ENCODE measurements at places on chromosomes 16 and 17.

DNA sequence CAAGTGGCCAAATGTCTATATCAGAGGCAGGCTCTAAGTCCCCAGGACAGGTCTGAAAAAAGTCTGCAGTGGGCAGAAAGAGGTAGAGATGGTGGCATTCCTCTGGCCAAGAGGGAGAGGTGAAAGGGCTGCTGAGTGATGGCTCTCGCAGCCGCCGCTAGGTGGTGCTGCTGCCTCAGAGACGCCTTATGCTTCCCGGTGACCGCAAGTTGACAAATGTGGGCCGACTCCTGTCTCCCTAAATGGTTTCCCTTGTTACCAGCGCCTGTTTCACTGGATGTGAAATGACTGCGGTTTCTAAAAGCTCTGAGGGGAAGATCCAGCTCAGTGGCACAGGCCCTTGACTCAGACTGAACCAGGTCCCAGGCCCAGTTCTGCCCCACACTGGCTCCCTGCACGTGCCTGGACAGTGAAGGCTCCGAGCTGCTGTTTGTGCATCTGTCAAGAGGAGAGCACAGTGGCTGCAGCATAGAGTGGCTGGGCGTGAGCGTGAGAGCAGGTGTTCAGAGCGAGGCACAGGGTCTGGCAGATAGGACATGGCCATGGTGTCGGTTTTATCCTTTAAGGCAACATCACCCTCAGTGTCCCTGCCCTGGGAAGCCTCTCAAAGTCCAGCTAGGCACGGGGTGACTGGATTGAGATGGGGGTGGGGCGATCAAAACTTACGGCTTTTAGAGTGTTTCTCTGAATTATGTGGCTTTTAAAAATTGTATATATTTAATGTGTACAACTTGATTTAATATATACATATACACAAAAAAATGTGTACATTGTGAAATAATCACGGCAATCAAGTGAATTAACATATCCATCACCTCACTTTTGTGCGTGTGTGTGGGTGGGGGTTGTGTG, 19.9 kb downstream of the CLEC16A start:
- DNase-seq = peak; percentile 76

GRCh38 chr16:59909262-59909661, 1175.1 kb upstream of the GOT2 start:
- no peak for DNase-seq

- no peak for DNase-seq
These were observed 15.3 kb upstream of the HEXD start for GRCh38 chr17:82402865-82403264.

DNA sequence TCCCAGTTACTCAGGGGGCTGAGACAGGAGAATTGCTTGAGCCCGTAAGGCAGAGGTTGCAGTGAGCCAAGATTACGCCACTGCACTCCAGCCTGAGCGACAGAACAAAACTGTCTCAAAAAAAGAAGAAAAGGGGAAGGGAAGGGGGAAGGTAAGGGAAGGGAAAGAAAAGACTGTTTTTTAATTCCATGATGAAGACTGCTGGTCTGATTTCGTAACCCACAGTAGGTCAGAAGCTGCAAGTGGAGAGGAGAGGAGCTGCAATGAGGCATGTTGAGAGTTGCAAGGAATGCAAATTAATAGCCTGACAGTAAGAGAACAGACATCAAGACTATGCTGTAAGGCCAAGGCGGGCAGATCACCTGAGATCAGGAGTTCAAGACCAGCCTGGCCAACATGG, 33.3 kb downstream of the HELZ start:
- DNase-seq = no peak

DNA sequence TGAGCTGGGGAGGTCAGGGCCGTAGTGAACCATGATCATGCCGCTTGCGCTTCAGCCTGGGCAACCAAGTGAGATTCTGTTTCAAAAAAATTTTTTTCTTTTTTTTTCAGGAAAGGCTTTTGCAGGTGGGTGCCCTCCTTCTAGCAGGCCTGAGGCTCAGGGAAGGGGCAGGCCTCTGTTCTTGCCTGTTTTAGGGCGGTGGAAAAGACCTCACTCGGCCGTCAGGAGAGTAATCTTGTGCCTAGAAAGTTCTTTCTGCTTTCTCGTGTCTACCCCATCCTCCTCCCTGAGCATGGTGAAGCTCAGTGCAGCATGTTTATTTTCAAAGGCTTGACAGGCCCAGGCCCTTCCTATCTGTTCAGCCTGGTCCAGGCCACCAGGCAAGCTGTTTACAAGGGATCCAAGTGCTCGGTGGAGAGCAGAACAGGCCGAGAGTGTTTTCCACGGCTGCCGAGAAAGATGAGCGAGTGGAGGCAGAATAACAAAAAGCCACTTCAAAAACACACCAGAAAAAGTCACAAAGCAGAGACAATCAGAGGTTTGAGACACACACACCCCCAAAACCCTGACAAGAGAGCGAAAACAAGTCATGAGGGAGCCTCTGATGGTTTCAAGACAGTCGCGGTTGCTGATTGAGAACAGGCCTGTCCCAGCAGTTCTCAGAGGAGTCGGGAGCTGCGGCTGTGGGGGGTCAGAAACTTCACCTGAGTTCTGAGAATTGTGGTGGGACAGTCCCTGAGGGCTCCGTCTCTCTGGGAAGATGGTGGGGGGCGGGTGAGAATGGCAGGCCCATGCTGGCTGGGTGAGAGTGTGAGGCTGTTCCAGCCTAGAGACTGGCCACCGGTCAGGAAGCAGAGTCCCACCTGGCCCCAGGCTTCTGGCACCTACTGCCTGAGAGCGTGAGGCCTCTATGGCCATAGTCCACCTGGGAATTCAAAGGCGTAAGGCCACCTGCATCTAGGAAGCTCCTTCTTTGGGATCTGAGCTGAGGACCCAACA, 37.5 kb upstream of the CCR7 start:
- peak; percentile 60 for DNase-seq

DNA sequence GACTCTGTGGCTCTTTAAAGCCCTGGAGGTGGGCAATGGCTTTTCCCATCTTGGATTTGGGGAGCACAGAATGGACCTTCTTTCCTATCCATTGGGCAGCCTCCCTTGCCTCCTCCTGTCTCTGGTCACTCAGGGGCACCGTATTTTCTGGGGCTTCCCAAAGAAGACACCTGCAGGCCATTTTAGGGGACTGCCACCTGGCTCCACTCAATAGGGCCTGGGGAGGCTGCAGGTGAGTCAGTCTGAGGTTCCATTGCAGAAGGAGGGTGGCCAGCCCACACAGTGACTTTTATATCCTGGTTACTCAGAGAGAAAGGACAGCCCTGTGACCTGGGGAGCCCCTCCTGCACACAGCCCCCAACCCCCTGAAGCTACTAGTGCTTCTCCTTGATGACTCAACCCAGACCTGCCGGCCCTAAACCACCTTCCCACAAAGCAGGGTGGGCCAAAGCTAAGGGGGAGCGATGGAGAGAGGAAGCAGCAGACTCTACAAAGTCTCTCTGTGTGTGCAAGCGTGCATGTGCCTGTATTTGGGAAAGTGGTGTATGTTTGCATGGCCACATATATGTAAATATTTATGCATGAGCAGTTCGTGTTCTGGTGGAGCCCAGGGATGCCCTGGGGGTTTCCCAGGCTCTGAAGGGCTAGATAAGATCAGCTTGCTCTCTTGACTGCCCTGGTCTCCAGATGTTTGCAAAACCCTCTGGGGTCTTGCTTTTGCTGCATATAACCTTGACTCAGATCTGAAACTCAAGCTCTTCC, 5.0 kb downstream of the CX3CL1 start:
- DNase-seq = peak; percentile 11

- DNase-seq = no peak
These were observed 2.4 kb downstream of the HSD17B1 start for GRCh38 chr17:42555122-42555622.

- no peak for DNase-seq
These were observed 123.1 kb downstream of the SLC39A11 start for GRCh38 chr17:72969293-72969906.

GRCh38 chr16:1651974-1652312, 26.1 kb upstream of the JPT2 start:
- no peak for DNase-seq

- no peak for DNase-seq
These were observed 963.6 kb upstream of the GOT2 start for GRCh38 chr16:59697761-59698160.

DNA sequence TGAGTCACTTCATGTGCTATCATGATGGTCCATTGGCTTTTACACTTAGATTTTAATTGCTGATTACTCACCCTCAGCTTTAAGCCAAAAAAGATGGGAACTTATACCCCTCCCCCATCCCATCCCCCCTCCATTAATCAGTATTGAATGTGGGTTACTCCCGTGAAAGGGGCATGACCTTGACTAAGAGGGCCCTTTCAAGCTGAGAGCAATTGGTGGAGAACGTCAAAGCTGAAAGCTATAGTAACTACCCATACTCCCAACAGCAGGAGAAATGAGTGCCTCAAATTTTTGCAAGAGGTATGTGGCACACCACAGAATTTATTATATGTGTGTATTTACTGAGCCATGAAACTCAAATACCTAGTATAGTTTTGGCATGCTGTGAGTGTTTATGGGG, 99.7 kb upstream of the CDH8 start:
- no peak for DNase-seq

GRCh38 chr17:47200325-47200664, 8.9 kb upstream of the MYL4 start:
- DNase-seq = no peak

DNA sequence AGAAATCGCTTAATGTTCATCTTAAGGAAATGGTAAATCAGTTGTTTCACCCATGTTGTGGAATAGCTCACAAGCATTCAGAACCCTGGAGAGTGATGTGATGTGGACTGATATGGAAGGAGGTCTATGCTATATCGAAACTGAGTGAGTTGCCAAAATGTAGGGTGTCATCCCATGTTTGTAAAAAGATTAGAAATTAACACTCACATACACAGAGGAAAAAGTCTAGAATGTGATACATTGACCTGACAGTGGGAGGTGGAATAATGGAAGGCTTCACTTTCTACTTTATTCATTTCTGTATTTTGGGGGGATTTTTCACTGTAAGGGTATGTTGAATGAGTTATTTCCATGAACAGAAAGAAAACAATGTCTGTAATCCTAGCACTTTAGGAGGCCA, 4.7 kb upstream of the PRM1 start:
- DNase-seq = no peak

DNA sequence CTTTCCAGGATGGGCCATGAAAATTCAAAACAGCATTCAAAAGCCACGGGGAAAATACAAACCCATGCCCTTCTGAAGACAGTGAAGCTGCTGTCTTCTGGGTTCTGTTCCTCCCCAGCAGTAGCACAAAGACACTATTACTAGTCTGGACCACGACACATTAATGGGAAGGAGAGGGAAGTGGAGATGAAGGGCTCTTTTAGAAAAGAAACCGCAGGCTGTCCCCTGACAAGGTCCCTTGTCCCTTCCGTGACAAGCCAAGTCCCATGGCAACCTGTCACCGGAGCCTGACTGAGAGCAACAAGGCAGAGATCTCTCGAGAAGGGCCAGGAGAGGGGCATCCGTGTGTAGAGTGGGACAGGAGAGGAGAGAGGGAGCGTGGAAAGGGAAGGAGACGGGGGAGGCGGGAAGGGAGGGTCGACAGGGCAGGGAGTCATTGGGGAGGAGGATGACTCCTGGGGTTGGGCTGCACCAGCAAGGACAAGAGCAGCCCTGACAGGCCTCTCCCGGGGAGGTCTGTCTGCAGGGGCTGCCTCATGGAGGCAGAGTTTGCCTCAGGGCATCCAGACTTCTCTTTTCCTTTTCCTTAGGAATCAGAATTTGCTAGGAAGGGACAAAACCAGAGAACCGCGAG, 436.2 kb downstream of the SLC39A11 start:
- DNase-seq = no peak

GRCh38 chr16:84053237-84053636, 10.6 kb upstream of the SLC38A8 start:
- DNase-seq = no peak

- DNase-seq = no peak
These were observed 78.2 kb upstream of the NOL11 start for GRCh38 chr17:67639555-67639954.

GRCh38 chr16:72841506-72841905, 206.4 kb downstream of the ZFHX3 start:
- no peak for DNase-seq

- no peak for DNase-seq
These were observed 51.3 kb downstream of the FTO start for GRCh38 chr16:53755026-53755910.

GRCh38 chr16:88856122-88856827, 472 bp downstream of the GALNS start:
- DNase-seq = no peak

DNA sequence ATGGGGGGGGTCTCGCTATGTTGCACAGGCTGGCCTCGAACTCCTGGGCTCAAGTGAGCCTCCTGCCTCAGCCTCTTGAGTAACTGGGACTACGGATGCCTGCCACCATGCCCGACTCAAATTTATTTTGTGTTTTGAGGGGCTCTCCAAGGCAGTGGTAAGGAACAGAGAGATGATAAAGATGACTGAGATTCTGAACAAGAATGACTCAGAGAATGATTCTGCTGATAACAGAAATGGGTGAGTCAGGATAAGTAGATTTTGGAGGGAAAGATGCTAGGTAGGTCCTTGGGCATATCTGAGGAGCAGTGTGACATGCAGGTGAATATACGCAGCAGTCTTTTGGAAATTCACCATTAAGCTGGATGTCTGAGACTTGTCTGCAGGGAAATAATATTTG, 2.6 kb downstream of the TMEM220 start:
- DNase-seq = no peak

DNA sequence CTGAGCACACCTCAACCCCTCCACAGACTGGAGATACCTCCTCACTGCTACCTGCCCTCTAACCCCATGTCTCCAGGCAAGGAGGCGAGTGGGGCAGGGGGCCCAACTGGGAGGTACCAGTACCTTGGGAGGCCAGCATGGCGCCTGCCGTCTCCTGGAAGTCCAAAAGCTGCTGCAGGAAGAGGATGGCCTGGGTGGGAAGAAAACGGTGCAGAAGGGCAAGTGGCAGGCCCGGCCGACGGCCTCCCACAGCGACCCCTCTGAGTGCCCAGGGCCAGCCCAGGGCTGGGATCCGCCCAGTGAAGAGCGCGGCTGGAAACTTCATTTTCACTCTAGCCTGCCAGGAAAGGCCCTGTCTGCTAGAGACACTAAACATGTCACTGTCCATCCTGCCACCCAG, 8.5 kb downstream of the ZACN start:
- no peak for DNase-seq

GRCh38 chr17:64001763-64002529, 3.8 kb downstream of the PRR29 start:
- DNase-seq = no peak

GRCh38 chr16:55703003-55704001, 47.5 kb downstream of the SLC6A2 start:
- no peak for DNase-seq

- DNase-seq = no peak
These were observed 57.4 kb downstream of the PLCG2 start for GRCh38 chr16:81836279-81837054.

GRCh38 chr17:32323811-32324491, 18.0 kb downstream of the C17orf75 start:
- peak; percentile 11 for DNase-seq

DNA sequence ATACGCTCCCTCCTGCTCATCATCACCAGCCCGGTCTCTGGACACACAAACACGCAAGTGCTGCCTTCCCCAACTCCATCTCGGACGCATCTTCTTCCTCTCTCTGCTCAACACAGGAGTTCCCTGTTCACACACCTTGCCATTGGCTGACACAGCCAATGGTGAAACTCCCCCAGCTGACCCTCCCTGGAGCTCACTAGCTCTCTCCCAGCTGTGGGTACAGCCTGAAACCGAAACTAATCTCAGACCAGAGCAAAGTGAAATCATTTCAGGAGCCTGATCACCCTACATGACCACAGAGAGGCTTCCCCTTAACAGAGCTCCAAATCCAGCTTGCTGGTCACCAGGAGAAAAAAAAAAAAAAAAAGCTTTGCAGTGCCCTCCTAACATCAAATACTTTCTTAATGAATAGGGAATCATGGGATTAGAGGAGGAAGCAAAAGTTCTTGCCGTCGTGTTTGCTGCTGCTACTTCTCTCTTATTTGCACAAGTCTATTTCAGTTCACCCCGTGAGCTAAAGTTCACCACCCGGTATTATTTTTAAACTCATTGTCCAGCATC, 8.3 kb downstream of the CUEDC1 start:
- DNase-seq = no peak

Measured in stimulated activated CD4-positive, alpha-beta T cell treated with anti-CD3 and anti-CD28 coated beads, Interleukin-12 subunit alpha, Interleukin-12 subunit beta, amount 100 ng/mL, for 24 hours (primary cell).